NCI-H226 (cell line): ENCODE measurements at places on chromosomes 16 and 17.
A peak's percentile ranks its signal among the peaks of the same experiment; 100 is the strongest.

DNA sequence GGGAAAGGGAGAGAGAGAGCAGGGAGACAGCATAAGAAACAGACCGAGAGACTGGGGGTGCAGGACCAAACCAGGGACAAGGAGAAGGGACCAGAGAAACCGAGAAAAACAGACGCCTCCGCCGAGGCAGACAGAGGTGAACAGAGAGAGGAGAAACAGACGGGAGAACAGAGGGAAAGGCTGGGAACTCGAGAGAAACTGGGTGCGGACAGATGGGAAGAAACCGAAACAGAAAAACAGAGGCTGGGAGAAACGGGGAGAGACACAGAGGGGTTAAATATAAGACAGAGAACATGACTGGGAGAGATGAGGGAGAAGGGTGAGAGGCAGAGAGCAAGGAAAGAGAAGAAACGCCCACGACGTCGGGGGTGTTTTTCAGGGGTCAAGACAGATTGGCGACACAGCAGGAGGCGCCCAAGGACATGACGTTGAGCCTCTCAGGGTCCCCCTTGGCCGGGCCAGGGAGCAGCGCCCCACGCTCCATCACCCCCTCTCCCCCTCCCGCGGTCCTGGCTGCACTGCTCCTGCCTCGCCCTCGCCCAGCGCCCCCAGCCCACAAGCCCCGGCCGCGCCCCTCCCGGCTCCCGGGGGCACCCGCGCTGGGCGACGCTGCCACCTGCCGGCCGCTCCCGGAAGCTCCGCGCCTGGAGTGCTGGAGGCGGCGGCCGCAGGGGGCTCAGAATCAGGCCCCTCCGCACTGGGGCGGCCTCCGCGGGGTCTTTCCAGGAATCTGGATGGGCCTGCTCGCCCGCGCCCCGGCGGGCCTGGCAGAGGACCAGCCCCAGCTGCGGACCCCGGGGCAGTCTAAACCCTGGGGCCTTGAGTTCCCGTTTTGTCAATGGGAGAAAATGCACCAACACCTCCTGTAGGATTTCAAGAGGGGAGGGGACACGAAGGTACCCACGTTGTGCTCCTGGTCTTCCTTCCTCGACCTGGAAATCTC, 1.3 kb upstream of the TMEM92 start:
- DNase-seq, result no peak

GRCh38 chr17:78101112-78101511, 27.4 kb downstream of the TMC6 start:
- no peak for DNase-seq

DNA sequence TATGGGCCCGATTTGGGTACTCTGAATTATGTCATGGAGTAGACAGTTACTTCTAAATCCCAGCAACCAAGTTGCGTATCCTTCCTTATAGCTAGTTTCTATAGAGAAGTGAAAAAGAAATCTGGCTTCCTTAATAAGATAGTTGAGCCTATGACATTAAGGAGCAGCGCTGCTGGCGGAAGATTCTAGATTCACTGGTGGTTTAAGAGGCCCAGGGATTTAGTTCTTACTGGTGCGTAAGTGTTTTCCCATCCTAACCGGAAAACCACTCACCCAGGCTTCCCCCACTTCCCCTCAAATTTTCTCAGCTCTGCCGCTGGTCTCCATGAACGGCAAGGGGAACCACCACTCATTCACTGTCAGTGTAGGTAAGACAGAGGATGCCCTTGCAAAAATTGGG, 230.4 kb downstream of the CPPED1 start:
- DNase-seq, result no peak

DNA sequence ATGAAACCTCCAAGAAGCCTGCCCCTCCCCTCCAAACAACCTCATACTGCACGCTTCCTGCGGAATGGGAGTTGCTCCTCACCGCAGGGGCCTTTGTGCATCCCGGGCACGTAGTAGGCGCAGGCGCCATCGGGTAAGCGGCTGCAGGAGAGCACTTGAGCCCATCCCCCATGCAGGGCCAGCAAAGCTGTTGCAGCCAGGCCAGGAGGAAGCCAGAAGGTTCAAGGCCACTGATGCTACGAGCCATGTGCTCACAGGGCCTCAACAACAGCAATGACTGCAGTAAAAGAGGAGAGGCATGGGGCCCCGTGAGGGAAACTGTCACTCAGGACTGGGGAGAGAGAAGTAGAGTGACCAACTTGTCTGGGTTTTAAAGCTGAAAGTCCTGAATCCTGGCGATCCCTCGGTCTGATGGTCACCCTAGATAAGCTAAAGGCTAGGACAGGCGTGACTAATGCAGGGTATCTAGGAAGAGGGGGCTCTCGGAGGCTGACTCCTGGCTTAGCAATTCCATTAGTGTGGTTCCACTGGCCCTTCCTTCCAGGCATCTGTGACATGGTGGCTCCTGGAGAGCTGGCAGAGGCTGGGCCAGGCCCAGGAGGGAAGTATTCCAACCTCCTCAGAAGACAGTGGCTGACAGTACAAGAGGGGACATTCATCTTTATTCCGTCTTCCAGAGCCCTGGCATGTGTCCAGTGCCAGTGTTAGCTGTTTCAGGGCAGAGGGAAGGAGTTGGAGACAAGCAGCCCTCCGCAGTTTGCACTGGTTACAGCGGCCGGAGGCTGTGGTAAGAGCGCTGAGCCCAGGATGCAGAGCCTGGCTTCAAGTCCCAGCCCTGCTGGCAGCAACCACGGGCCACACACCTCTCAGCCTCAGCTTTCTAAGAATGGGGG, 20.8 kb downstream of the GOSR2 start:
- no peak for DNase-seq

DNA sequence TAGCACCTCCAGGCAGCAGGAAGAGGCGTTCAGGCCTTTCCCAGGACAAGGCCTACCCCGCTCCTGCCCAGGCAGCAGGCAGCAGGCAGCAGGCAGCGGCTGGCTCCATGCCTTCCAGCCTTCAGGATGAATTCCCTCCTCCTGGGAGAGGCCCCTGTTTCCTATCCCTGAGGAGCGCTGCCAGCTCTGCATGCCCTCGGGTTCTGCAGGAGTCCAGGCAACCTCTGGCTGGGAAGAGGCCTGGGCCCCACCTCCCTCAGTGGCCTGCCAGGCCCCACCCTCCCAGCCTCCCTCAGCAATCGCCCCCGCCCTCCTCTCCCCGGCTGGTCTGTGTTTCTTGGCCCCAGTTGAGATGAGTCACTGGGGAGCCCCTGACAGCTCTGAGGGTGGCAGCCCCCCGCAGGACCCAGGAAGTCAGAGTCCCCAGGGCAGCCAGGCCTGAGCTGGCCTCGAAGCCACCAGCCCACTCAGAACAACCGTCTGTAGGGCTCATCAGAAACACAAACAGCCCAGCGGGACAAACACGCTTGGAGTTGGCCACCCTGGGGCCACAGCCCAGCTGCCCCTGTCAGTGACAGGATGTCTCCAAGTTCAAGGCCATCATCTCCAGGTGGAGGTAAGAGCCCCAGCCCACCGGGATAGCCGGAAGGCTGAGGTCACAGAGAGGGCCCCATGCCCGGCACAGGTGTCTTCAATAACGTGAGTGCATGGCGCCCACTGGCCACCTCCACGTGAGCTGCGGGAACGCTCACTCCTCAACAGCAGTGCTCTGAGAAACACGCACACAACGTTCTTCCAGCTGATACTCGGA, 39.5 kb upstream of the CIBAR2 start:
- DNase-seq, result peak; percentile 97

GRCh38 chr17:46026166-46027047, 27.4 kb downstream of the STH start:
- no peak for DNase-seq

- DNase-seq, result no peak
Measured at GRCh38 chr17:59757881-59758385, 50.5 kb downstream of the VMP1 start.

- DNase-seq, result no peak
Measured at GRCh38 chr17:63760771-63761539, 12.4 kb downstream of the CCDC47 start.

GRCh38 chr17:39197380-39198185, at the start of gene CACNB1:
CACNB1 (minus strand) TSS chr17:39197669; CDS start chr17:39197495, 174 bp downstream.
- peak; percentile 79 for DNase-seq

GRCh38 chr17:83010206-83011200, 68.9 kb upstream of the METRNL start:
- DNase-seq, result no peak

GRCh38 chr17:9240659-9241370, 219.5 kb downstream of the NTN1 start:
- DNase-seq, result no peak

DNA sequence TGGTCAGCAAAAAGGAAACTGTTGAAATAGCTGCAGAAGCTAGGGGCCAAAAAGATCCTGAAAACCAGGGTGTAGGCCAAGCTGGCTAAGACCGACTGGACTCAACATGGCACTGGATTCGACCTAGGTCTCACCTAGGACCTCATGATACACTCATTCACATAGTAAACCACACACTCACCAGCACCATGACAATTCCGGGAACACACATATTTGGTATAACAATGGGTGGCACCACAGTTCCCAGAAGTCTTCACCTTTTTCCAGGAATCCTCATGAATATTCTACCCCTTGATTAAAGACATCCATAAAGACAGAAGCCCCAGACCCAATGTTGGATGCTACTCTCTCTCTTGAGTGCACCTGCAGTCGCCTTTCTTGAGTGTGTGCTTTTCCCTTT, 460.1 kb downstream of the TMEM114 start:
- DNase-seq, result no peak

- no peak for DNase-seq
Measured at GRCh38 chr16:392450-393030, 4.5 kb upstream of the NME4 start.

- DNase-seq, result no peak
Measured at GRCh38 chr16:784431-784830, 3.8 kb downstream of the RPUSD1 start.

- no peak for DNase-seq
Measured at GRCh38 chr17:72955391-72956140, 136.9 kb downstream of the SLC39A11 start.

DNA sequence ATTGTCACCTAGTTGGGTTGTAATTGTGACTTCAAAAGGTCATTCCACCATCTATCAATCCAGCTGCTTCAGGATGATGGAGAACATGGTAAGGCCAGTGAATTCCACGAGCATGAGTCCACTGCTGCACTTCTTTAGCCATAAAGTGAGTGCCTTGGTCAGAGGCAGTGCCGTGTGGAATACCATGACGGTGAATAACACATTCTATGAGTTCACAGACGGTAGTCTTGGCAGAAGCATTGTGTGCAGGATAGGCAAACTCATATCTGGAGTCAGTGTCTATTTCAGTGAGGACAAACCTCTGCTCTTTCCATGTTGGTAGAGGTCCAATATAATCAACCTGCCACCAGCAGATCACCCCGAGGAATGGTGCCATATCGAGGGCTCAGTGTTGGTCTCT, 650.9 kb downstream of the KCNJ2 start:
- no peak for DNase-seq

GRCh38 chr17:38869526-38870258, at the start of gene LASP1:
LASP1 (plus strand) TSS chr17:38870058; CDS start chr17:38870190, 132 bp downstream.
- peak; percentile 90 for DNase-seq

- DNase-seq, result no peak
Measured at GRCh38 chr17:36205637-36206485, 5.0 kb upstream of the CCL4L2 start.

GRCh38 chr17:41127371-41127770, 3.4 kb upstream of the KRTAP4-12 start:
- no peak for DNase-seq

GRCh38 chr17:76597156-76598003, 11.7 kb upstream of the ST6GALNAC2 start:
- DNase-seq, result no peak

DNA sequence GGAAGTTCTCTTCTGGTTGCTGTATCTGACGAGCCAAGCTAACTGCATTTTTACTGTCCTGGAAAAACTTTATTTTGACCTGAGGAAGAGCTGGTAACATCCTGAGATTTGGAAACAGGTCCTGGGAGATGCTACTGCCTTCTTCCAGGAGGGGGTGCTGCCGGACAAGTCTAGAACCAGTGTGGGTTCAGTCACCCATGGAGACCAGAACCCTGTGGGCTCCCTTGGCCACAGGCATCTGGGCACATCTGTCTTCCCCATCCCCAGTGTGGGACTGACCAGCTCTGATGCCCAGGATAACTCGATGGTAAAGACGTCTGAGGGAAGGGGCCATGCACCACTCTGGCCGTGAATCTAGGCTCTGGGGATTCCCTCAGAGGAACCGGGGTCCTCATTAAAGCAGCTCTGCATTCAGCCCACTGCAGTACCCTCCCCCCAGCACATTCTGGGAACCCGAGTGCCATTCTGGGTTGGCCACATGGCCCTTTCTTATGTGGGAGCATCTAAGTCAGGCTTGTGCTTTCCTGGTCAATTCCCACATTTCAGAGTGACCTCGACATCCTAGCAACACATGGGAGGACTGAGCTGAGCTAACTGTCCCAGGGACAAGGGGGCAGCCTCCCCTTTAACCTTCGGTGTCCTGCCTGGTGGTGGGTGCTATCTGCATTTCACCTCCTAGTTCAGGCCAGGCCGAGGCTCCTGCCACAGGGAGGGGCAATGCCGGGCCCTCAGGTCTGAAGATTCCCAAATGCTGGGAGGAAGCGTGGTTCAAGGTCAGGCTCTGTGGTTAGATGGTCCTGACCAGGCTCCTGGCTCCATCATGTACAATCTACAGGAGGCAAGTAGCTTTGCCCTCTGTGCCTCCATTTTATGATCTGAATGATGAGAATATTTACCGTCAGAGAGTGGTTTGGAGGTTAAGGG, 6.4 kb downstream of the C16orf86 start:
- DNase-seq, result peak; percentile 45

DNA sequence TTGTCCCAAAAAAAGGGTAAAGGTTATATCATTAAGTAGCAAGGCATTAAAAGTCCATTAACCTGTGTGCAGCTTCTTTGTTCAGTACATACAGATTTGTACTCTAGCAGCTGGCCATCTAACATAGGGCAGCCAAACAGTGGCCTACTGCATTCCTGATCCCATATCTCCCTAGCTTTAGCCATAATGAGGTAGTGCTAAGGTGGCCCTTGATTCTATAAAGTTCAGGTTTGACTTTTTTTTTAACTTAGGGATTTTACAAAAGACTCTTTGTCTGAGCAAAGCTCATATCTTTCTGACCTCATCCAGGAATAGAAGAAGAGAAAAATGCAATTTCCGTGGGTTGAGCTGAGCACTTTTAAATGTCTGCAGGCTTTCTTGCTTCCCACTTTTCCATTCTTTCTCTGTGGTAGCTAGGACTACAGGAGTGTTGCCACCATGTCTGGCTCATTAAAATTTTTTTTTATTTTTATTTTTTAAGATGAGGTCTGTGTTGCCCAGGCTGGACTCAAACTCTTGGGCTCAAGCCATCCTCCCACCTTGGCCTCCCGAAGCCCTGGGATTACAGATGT, 19.5 kb upstream of the CDC6 start:
- DNase-seq, result no peak

- no peak for DNase-seq
Measured at GRCh38 chr16:85065099-85065498, 37.5 kb downstream of the KIAA0513 start.

- DNase-seq, result no peak
Measured at GRCh38 chr17:8888704-8889302, 21.3 kb upstream of the PIK3R6 start.
